Stimulated activated CD8-positive, alpha-beta memory T cell treated with anti-CD3 and anti-CD28 coated beads, Interleukin-7, amount 100 ng/mL, for 1 hour (primary cell): ENCODE measurements at places on chromosomes 6 and 20.

GRCh38 chr6:35014786-35015185 is 125.7 kb downstream of the ANKS1A start:
- no peak for DNase-seq

- no peak for DNase-seq
Measured at GRCh38 chr6:15713325-15713724, 50.5 kb upstream of the DTNBP1 start.

DNA sequence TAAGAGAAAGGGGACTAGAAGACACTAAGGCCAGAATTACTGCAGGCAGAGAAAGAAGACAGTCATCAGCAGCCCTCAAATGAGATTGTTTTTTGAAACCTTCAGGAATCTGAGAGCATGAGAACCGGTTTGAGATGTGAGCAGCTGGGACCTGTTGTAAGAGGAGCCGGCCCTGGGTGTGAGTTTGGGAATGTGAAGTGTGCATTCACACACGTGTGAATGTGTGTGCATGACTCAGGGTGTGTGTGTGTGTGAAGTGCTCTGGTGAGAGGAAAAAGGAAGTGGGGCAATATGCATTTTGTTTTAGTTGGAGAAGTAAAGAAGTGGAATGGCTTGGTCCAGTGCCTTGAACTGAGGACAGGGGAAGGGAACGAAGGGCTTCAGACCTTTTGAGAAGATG is 4.3 kb downstream of the SCUBE3 start:
- no peak for DNase-seq

- no peak for DNase-seq
Measured at GRCh38 chr6:10451828-10452509, 37.1 kb upstream of the TFAP2A start.

- DNase-seq: no peak
Measured at GRCh38 chr6:107122748-107123147, 7.4 kb upstream of the BEND3 start.

DNA sequence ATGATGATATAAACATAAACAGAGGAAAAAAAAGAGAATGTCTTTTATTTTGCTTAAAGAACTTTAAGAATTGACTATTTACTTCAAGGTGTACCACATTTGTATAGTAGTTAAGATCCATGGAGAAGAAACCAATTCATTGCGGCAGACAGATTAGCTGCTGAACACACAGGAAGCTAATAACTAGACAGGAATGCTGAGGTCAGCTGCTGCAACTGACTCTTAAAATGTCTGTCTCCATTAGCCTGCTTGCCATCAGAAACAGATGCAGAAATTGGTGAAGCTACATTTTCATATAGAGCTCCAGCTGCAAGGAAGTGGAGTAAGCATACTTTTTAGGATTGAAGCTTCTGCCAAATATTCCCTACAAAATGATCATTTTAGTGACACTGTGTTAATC is 939.5 kb downstream of the EPHA7 start:
- no peak for DNase-seq

DNA sequence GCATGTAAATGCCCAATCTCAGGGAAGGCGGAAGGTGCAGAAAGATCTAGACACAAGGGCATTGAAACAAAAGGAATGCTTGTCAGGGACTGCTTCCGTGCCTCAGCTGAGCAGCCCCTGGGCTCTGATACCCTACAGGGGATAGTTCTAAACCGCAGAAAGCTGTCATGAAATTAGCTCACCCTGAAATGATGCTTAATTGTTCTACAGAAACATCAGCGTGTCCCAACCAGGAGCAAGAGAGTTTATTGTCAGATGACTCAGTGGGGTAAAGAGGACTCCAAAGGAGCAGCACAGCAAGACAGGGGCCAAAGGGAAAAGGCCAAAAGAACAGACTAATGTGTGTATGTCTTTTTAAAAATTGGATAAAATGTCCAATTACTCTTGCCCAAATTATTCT is 258.4 kb upstream of the JARID2 start:
- DNase-seq: no peak

GRCh38 chr6:66865771-66866170 is 1158.7 kb upstream of the EYS start:
- no peak for DNase-seq

GRCh38 chr6:82914511-82914910 is 151.1 kb downstream of the UBE3D start:
- DNase-seq: no peak

- DNase-seq: no peak
Measured at GRCh38 chr6:167122827-167123657, at the start of gene CCR6. CCR6 (plus strand) TSS chr6:167123096; CDS start chr6:167136135, 13,039 bp downstream.

GRCh38 chr6:50714487-50715379 is 1.4 kb downstream of the TFAP2D start:
- no peak for DNase-seq

DNA sequence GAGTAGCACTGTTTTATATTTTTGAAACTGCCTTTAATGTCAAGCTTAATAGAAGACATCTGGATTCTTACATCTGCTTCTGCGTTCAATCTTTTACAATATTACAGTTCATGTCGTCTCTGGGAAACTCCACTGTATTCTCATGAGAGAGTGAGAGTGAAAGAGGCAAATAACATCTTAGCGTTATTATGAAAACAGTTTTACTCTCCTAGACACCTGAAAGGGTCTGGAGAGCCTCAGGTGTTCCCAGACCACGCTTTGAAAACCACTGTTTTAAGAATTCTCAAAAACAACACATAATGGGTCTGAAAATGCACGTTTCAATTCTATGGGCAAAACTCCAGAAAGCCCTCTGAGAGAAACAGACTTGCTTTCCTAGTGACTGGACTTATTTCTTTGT is 63.3 kb downstream of the ARHGAP18 start:
- DNase-seq: no peak

- DNase-seq: no peak
Measured at GRCh38 chr6:52893803-52894202, 15.7 kb downstream of the GSTA3 start.

DNA sequence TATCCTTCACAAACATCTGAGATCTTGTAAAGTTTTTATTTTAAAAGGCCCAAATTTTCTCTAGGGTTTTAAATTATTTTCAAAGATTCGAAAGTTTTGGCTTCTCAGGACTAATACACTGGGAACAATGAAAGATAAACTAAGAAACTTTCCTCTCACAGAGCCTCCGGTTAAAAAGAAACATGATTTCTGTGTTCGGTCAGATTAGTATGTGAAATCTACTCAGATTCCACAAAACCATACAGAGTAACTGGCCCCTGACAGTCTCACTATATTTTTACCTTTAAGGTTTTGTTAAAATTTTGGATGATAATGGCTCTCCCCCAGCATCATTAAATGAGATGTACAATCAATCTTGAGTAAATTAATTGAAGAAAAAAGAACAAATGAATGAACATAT is 471.0 kb downstream of the COL12A1 start:
- DNase-seq: no peak

DNA sequence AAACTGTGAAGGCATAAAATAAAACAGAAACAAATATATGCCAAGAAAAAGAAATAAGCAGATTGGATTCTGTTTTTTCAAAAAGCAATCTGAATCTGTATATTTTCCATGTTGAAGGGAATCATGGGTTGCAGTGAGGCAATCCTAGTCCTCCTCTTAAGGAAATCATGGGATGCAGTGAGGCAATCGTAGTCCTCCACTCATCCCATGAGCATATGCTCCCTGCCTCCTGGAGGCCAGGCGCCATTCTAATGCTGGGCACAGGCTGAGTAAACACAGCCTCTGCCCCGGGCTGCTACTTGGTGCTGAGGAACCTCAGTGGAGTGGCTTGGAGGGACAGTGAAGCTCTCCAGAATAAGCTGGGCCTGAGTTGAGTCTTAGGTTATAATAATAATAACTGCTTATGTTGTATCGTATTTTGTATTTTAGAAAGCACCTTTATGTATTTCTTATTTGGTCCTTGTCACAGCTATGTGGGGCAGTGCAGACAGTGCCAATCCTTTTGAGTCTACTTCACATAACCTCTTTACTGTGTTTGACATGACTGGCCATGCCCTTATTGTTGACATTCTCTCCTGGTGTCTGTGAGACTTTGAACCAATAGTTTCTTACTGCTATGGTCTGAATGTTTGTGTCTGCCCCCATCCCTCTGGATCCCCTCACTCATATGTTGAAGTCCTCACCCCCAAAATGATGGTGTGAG is 56.6 kb upstream of the CITED2 start:
- no peak for DNase-seq

DNA sequence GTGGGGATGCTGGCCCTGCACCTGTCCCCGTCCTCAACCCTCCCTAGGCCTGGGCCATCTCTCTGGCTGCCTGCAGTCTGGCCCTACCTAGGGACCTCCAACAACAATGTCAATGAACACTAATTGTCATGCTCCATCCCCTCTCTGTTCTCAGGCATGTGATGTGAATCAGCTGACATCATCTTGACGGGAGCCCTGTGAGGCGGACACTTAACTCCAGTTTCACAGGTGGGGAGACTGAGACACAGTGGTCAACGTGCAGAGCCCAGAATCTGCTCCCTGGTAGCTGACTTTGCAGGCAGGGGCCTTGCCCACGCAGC is 762 bp upstream of the TCEA2 start:
- DNase-seq: no peak

- DNase-seq: peak; percentile 27
Measured at GRCh38 chr6:34484899-34485298, 19.0 kb downstream of the PACSIN1 start.

GRCh38 chr6:88605271-88605670 is 358.1 kb downstream of the RNGTT start:
- no peak for DNase-seq

GRCh38 chr6:62466607-62467006 is 180.6 kb upstream of the KHDRBS2 start:
- DNase-seq: no peak

- no peak for DNase-seq
Measured at GRCh38 chr6:107550241-107550840, 60.4 kb downstream of the SOBP start.

DNA sequence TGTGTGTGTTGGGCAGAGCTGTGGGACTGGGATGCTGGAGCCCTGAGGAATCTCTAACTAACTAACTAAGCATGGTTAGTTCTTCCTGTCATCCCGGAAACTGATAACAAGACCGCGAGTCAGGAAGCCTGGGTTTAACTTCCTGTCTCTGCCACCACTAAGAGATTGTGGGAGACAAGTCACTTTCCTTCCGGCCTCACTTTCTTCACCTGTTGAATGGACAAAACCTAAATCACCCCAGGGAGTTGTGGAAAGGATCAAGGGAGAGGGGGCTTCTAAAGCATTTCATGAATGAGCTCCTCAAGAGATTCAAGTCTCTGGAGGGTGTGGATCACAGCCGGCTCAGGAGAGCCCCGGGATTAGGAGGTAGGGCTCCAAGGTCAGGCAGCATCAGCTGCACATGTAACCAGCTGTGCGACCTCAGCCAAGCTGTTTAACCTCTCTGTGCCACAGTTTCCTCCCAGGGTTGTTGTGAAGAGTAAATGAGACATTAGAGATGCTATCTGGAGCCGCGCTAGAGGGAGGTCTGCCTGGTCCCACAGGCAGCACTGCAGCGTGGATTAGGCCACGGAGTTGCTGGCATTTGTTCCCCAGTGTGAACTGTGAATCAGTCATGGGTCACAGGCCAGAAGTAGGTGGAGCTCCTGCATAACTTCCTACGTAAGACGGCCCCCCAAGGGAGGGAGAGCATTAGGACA is 105.1 kb downstream of the TOX2 start:
- DNase-seq: no peak

GRCh38 chr6:133447924-133448323 is 206.8 kb downstream of the EYA4 start:
- DNase-seq: no peak

GRCh38 chr6:146546443-146547043 is 2.9 kb downstream of the RAB32 start:
- no peak for DNase-seq

- no peak for DNase-seq
Measured at GRCh38 chr6:106963544-106963943, 11.0 kb downstream of the CD24 start.

DNA sequence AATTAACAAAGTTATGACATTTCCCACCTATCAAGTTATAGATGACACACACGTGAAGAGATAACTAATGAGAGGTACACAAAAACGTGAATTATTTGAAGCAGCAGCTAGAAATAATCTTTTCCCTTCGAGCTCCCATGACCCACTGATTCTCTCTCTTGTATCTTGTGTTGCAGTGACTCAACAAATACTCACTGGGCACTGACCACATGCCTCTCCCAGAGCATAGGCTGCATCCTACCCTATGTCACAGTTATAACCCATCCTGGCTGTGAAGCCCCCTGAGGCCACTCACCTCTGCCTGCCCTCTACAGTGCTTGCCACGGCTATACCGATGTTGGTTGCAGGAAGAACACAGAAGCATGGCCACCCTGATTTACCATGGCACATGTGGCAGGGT is 91.8 kb downstream of the INSM1 start:
- no peak for DNase-seq

DNA sequence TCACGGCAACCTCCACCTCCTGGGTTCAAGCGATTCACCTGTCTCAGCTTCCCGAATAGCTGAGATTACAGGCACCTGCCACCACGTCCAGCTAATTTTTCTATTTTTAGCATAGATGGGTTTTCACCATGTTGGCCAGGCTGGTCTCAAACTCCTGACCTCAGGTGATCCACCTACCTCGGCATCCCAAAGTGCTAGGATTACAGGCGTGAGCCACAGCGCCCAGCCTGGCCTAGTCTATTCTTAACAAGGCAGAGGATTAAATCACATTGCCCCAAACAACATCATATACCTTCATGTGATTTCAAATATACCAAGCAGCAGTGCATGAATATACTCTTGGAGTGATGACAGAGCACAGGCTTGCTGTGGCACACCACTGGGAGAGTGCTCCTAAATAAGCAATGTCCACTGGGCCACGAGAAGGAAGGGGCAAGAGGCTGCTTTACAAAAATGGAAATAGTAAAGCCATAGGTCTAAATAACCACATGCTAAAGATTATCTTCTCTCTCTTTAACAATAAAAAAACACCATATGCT is 76.6 kb upstream of the TULP1 start:
- no peak for DNase-seq

DNA sequence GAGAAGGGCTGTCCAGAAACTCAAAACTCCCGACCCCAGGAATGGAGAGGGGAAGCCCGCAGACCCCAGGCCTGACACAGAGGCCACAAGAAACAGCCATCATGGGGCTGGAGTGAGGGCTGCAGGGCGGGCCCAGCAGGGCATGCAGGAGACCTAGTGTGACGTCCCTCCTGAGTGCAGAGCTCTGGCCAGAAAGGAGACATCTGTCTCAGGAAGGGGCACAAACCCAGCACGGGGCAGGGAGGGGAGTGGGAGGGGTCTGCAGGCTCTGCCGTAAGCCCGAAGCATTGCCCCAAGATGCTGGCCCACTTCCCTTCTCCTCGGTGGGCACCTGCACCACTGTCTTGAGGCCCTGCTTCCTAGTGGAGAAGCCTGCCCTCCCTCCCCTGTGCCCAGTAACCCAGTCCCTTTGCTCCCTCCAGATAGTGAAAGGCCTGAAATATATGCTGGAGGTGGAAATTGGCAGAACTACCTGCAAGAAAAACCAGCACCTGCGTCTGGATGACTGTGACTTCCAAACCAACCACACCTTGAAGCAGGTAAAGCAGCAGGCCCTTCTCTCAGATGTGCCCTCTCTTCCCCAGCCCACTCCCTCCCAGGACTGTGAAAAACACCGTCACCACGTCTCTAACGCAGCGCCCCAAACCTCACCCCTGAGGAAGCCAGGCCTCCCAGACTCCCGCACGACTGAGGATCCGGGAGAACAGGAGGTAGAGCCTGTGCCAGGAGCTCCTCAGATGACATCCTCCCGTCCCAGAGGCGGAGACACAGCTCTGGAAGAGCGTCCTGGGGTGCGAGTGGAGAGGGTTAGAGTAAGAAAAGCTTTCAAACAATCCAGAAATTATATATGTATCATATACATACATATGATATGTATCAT is 9.7 kb downstream of the CST7 start:
- no peak for DNase-seq

- no peak for DNase-seq
Measured at GRCh38 chr6:166444446-166444845, 61.7 kb upstream of the MPC1 start.
